ENCODE measurements at places on chromosomes 7 and 10.

DNA sequence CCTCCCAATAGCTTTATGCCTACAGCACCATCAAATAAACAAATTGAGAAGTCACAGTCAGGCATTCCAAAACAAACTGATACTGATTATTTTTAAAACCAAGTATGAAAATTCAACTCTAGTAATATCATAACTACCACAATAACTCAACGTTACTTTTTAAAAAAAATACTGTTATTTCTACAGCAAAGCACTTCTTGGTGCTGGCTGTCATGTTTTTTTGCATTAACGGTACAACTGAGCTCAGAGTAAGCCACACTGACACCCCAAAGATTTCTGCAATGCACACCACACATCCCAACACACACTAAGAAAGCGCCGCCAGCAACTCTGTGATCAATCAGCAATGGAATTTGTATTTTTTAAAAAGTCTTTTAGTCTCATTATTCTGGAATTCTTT lies 113.6 kb downstream of the RNF32 start:
- no peak overlapping the region for H3K27ac ChIP-seq
- no peaks in the 10 kb centered on the region for H3K27me3 ChIP-seq
- H3K4me1 ChIP-seq, result no peaks in the 10 kb centered on the region
- H3K36me3 ChIP-seq, result no peaks in the 10 kb centered on the region

- no peak for DNase-seq
- H3K4me1 ChIP-seq, result no peaks in the 10 kb centered on the region
- no peak overlapping the region for H3K4me3 ChIP-seq
- no peak overlapping the region for H3K27ac ChIP-seq
- no peaks in the 10 kb centered on the region for H3K36me3 ChIP-seq
These were observed 101.4 kb downstream of the MTPAP start for GRCh38 chr10:30247704-30248103.

- H3K4me1 ChIP-seq, result no peaks in the 10 kb centered on the region
- H3K27ac ChIP-seq, result no peak overlapping the region
- no peak for DNase-seq
- H3K4me3 ChIP-seq, result no peak overlapping the region
- no peaks in the 10 kb centered on the region for H3K27me3 ChIP-seq
These were observed 49.5 kb upstream of the ADAM12 start for GRCh38 chr10:126437635-126438406.

- no peak overlapping the region for H3K4me3 ChIP-seq
- no peaks in the 10 kb centered on the region for H3K4me1 ChIP-seq
- H3K27ac ChIP-seq, result no peak overlapping the region
- no peak for DNase-seq
- H3K27me3 ChIP-seq, result no peaks in the 10 kb centered on the region
These were observed 552.2 kb upstream of the ANKRD30A start for GRCh38 chr10:36573246-36573645.

- no peak for DNase-seq
- peak overlapping the region; percentile 52 for H3K27ac ChIP-seq
- no peaks in the 10 kb centered on the region for H3K4me1 ChIP-seq
- no peak overlapping the region for H3K4me3 ChIP-seq
These were observed 23.1 kb downstream of the RPA3 start for GRCh38 chr7:7695111-7695817.

DNA sequence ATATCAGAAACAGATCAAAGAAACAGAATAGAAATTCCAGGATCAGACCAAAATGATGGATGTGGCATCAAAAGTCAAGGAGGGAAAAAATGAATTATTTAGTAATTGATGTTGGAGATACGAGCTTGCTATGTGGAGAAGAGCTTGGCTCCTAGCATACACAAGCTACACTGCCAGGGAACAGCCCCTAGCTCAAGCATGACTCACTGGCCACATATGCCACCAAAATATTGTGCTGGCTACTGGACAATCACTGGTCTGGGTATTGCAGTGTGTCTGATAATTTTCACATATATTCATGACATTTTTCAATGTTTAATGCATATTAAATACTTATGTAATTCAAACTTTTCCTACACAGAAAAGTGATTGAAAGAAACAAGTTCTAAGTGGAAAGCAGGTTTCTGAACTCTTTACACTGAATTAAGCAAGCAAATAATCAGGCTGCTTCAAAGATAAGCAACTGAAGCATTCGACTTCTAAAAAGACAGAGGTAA lies 59.3 kb downstream of the OAT start:
- H3K27me3 ChIP-seq, result no peaks in the 10 kb centered on the region
- no peak for DNase-seq
- no peak overlapping the region for H3K4me3 ChIP-seq
- no peak overlapping the region for H3K27ac ChIP-seq
- H3K36me3 ChIP-seq, result no peaks in the 10 kb centered on the region

- no peaks in the 10 kb centered on the region for H3K36me3 ChIP-seq
- H3K27ac ChIP-seq, result no peak overlapping the region
- H3K4me1 ChIP-seq, result peaks cover 34% of the 10 kb centered on the region
- no peak overlapping the region for H3K4me3 ChIP-seq
- DNase-seq, result peak; percentile 78
These were observed 8.4 kb downstream of the ETV1 start for GRCh38 chr7:13981070-13981469.

DNA sequence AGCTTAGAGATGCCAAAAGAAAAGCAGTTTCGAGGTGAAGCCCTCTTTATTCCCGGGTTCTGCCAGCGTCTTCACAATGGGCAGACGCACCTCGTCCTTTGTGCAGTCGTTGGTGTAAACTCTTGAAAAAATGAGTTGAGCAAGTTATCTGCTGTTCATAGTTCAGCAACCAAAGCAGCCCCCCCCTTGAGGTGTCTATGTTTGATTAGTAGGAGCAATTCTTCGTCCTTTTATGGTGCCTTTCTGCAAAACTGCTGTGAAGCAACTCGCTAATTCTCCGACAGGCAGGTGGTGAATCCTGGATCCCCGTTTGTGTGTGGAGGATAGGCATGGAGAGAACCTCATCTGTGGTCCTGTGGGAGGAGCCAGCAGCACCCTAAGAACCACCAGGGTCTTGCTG lies 234.5 kb downstream of the GLRX3 start:
- H3K27ac ChIP-seq, result no peak overlapping the region
- H3K36me3 ChIP-seq, result no peaks in the 10 kb centered on the region
- no peak for DNase-seq
- H3K4me1 ChIP-seq, result no peaks in the 10 kb centered on the region
- H3K27me3 ChIP-seq, result no peaks in the 10 kb centered on the region
- no peak overlapping the region for H3K4me3 ChIP-seq

DNA sequence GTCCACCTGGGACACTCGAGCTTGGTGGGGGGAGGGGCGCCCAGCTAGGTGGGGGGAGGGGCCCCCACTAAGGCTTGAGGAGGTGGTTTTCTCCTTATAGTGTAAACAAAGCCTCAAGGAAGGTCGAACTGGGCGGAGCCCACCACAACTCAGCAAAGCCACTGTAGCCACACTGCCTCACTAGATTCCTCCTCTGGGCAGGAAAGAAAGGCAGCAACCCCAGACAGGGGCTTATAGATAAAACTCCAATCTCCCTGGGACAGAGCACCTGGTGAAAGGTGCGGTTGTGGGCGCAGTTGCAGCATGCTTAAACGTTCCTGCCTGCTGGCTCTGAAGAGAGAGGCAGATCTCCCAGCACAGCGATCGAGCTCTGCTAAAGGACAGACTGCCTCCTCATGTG lies 133.1 kb downstream of the SNX13 start:
- H3K27me3 ChIP-seq, result no peaks in the 10 kb centered on the region
- H3K36me3 ChIP-seq, result peaks cover 18% of the 10 kb centered on the region
- no peak overlapping the region for H3K27ac ChIP-seq
- DNase-seq, result no peak

- H3K4me1 ChIP-seq, result no peaks in the 10 kb centered on the region
- no peak overlapping the region for H3K4me3 ChIP-seq
- no peak overlapping the region for H3K27ac ChIP-seq
- no peak for DNase-seq
These were observed 18.3 kb upstream of the ST8SIA6 start for GRCh38 chr10:17472481-17473227.

DNA sequence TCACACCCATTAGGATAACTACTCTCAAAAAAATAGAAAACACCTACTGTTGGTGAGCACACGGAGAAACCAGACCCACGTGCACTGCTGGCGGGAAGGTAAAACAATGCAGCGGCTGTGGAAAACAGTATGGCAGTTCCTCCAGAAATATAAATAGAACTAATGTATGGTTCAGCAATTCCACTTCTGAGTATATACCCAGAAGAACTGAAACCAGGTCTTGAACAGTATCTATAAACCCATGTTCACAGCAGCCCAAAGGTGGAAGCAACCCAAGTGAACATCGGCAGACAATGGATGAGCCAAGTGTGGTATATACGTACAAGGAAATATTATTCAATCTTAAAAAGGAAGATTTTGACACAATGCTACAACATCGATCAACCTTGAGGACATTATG lies 164.7 kb downstream of the ZMYND11 start:
- no peaks in the 10 kb centered on the region for H3K27me3 ChIP-seq
- H3K4me1 ChIP-seq, result peaks cover 12% of the 10 kb centered on the region
- H3K36me3 ChIP-seq, result no peaks in the 10 kb centered on the region
- no peak overlapping the region for H3K4me3 ChIP-seq
- DNase-seq, result no peak
- no peak overlapping the region for H3K27ac ChIP-seq

GRCh38 chr7:123494193-123494796 lies 40.1 kb downstream of the IQUB start:
- H3K4me1 ChIP-seq, result no peaks in the 10 kb centered on the region
- DNase-seq, result no peak
- H3K27ac ChIP-seq, result no peak overlapping the region
- no peaks in the 10 kb centered on the region for H3K36me3 ChIP-seq

- H3K27me3 ChIP-seq, result no peaks in the 10 kb centered on the region
- DNase-seq, result no peak
- H3K4me3 ChIP-seq, result no peak overlapping the region
- H3K4me1 ChIP-seq, result no peaks in the 10 kb centered on the region
- no peak overlapping the region for H3K27ac ChIP-seq
These were observed 125.1 kb upstream of the RAB11FIP2 start for GRCh38 chr10:118171861-118172260.

DNA sequence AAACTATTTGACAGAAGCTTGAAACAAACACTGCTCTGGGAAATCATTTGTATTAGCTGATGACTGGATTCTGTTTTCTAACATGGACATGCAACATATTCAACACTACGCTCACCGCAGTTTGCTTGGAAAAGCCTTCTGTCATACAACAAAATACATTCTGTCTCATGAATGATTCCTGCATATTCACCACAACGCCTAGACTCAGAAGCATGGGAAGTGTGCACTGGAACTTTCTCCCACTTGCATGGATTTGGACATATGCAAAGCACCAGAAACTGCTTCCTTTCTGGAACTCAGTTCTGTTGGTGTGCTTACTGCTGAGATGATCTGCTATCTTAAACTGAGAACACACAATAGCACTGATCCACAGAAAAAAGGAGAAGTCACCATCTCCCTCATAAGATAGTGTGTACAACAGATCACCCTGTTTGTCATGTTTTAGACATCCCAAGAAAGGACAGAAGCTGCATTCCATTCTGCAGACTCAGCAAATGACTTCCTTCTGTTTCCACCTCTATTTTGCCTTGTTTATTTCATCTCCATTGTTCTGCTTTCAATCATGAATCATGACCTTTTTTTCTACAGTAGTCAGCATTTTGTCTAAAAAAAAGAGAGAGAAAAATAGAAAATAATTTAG lies 115.8 kb downstream of the HTR7 start:
- no peaks in the 10 kb centered on the region for H3K36me3 ChIP-seq
- H3K27ac ChIP-seq, result no peak overlapping the region
- DNase-seq, result no peak
- no peaks in the 10 kb centered on the region for H3K4me1 ChIP-seq
- no peak overlapping the region for H3K4me3 ChIP-seq

DNA sequence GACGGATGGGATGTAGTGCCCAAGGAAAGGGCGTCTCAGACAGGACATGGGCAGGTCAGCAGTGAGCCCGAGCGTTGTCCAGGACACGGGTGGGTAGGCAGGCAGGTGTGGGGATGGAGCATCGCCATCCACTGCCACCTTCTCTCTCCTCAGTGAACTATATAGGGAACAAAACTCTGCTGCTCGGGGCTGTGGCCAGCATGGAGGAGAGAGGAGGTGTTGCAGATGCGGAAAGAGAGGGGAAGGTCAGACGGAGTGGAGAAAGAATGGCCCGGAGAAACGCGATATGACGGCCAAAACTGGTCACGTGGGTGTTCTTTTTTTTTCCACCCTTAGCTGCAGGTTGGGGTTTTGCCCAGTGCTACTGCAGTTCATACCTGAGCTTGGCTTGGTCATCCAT lies 71.2 kb downstream of the GRID1 start:
- H3K4me1 ChIP-seq, result no peaks in the 10 kb centered on the region
- no peaks in the 10 kb centered on the region for H3K36me3 ChIP-seq
- H3K27me3 ChIP-seq, result no peaks in the 10 kb centered on the region
- no peak overlapping the region for H3K27ac ChIP-seq
- DNase-seq, result peak; percentile 11

DNA sequence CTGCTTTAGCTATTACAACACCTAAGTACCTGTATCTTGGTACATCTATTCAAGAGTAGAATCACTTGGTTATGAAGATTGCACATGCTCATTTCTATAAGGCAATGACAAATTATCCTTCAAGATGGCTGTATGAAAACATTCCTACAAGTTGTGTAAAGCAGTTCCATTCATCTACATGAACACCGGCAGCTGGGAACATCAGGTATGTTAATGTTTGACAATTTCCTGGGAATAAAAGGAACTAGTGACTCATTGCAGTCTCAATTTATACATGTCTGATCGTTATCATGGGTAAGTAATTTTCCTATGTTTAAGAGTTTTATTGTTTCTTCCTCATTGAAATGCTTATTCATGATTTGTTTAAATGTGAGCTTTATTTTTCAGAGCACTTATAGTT lies 203.2 kb upstream of the SEMA3E start:
- H3K27ac ChIP-seq, result no peak overlapping the region
- DNase-seq, result no peak
- no peaks in the 10 kb centered on the region for H3K27me3 ChIP-seq
- H3K4me1 ChIP-seq, result no peaks in the 10 kb centered on the region
- H3K36me3 ChIP-seq, result no peaks in the 10 kb centered on the region

DNA sequence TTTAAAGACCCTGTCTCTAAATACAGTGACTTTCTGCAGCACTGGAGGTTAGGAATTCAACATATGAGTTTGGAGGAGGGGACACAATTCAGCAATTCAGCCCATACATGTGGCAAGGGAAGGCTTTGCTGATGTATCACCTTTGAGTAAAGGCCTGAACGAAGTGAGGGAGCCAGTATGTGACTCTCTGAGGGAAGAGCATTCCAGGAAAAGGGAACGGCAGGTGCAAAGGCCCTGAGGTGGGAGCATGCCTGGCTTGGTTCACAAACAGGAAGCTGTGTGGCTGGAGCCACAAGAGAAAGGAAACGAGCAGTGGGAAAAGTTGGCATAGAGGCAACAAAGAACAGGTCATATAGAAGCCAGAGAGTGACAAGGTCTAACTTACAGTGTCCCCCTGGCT lies 72.9 kb downstream of the MTPN start:
- H3K36me3 ChIP-seq, result no peaks in the 10 kb centered on the region
- H3K4me3 ChIP-seq, result no peak overlapping the region
- DNase-seq, result no peak
- H3K27ac ChIP-seq, result no peak overlapping the region

GRCh38 chr10:29555746-29556481 lies 78.9 kb downstream of the SVIL start:
- H3K4me3 ChIP-seq, result no peak overlapping the region
- no peak for DNase-seq
- H3K36me3 ChIP-seq, result peaks cover 39% of the 10 kb centered on the region
- peak overlapping the region; percentile 57 for H3K27ac ChIP-seq

Data from right atrium auricular region (tissue), 2 donors.